Stimulated activated CD4-positive, alpha-beta T cell treated with anti-CD3 and anti-CD28 coated beads, Interleukin-15, amount 100 ng/mL, for 1 hour (primary cell): ENCODE measurements at places on chromosomes 6 and 20.

DNA sequence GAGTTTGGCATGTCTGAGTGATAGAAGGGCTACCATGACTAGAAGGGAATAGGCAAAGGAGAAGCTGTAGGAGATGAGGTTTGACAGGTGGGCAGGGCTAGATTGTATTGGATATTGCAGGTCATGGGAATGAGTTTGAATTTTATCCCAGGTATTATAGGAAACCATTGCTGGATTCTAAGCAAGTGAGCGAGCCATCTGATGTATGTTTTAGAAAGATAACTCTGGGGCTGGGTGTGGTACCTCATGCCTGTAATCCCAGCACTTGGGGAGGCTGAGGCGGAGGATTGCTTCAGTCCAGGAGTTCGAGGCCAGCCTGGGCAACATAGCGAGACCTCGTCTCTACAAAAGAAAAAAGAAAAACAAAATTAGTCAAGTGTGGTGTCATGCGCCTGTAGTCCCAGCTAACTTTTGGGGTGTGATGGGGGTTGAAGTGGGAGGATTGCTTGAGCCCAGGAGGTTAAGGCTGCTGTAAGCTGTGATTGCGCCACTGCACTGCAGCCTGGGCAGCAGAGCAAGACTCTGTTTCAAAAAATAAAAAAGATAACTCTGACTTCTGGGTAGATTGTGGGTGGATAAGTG is 16.9 kb downstream of the STK4 start:
- DNase-seq: no peak

GRCh38 chr6:162644153-162644552 is 83.4 kb downstream of the PRKN start:
- DNase-seq: no peak

DNA sequence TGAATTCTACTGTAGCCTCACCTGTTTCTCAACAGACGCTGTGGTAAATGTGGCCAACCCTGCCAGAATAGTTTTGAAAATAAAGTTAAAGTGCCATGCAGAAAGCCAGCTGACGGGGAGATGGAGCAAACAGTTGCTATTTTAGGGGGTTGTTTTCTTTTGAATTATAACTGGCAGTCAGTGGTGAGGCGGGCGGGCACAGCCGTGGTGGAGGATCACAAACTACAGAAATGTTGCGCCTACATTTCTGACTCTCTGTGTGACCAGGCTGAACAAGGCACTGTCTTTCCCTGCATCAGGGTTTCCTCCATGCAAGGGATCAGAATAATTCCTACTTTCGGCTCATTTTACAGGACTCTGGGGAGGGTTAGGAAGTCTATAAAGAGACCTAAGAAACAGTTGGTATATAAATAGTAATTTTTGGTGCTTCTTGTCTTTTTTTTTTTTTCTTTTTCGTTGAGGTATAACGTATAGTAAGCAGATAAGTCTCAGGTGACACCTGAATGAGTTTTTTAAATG is 17.2 kb downstream of the CHMP4B start:
- no peak for DNase-seq

- no peak for DNase-seq
Observed at GRCh38 chr20:58636983-58637421, 14.1 kb upstream of the STX16 start.

DNA sequence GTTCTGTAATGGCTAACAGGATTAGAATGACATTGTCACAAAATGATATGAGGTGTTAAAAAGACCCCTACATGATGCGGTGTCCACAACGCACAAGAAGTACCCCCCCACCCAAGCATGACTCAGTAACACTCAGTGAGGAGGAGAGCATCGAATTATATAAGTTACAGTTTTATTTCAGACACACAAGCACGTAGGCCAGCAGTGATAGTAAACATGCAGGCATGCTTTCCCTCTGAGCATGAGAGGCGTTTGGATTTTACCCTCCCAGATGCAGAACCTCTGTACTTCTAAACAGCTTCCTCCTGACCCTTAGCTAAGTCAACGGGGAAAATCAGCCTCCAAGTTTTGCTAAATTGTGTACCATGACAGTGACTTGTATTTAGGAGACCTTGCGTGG is 23.9 kb downstream of the GNAS start:
- DNase-seq: no peak

GRCh38 chr6:23301556-23301955 is 732.2 kb downstream of the HDGFL1 start:
- no peak for DNase-seq

- no peak for DNase-seq
Observed at GRCh38 chr20:50678169-50678898, 13.0 kb downstream of the RIPOR3 start.

DNA sequence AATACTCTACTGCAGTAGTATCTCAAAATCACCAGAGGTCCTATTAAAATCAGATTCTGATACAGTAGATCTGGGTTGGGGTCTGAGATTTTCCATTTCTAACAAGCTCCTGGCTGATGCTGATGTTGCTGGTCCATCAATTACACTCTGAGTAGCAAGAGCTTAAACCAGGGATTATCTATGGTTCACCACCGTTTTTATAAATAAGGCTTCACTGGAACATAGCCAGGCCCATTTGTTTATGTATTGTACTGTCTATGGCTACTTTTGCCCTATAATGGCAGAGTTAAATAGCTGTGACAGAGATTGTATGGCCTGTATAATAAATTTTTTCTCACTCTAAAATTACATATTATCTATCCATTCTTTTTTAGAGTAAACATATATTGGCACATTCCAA is 53.0 kb downstream of the NUDT3 start:
- no peak for DNase-seq

- DNase-seq: no peak
Observed at GRCh38 chr6:31791324-31792089, 4.0 kb downstream of the VARS1 start.

GRCh38 chr6:133568970-133569889 is 319.7 kb upstream of the TCF21 start:
- DNase-seq: no peak

- no peak for DNase-seq
Observed at GRCh38 chr6:102458990-102459389, 1065.5 kb downstream of the GRIK2 start.

GRCh38 chr6:163327165-163327880 is 87.2 kb upstream of the QKI start:
- DNase-seq: no peak
